Caco-2 (cell line): ENCODE measurements at places on chromosomes 12 and 14. TPM values are rescaled to one million over a fixed set of nuclear protein-coding genes. Genes with fewer than 3 reads are reported as not detected.

- DNase-seq: no peak
These were observed 22.6 kb downstream of the GALNT9 start for GRCh38 chr12:132306885-132307191.

DNA sequence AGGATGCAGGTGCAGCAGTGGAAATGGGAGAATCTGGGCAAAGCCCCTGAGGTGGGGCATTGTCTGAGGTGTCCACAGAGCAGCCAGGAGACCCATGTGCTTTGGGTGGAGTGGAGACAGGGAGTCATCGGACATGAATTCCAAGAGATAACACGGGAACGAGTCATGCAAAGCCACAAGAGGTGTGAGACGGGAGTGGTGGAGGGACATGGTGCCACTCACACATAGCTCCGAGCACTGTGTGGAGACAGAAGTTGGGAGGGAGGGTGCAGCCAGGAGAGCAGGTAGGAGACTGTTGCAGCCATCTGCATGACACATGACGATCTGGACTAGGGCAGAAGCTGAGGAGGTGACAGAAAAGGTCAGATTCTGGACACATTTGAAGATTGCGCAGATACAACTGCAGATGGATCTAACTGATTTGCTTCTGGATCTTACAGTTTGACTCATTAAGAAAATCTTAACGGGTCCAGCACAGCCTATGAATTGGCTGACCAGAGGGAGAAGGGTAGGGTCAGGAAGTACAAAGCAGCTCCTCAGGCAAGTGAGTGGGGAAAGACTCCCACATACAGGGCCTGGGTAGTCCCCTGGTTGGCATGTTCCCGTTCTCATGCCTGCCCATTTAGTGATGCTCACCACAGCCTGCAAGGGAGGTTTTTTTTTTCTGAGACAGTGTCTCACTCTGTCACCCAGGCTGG, 379.8 kb downstream of the FUT8 start:
- DNase-seq: no peak

DNA sequence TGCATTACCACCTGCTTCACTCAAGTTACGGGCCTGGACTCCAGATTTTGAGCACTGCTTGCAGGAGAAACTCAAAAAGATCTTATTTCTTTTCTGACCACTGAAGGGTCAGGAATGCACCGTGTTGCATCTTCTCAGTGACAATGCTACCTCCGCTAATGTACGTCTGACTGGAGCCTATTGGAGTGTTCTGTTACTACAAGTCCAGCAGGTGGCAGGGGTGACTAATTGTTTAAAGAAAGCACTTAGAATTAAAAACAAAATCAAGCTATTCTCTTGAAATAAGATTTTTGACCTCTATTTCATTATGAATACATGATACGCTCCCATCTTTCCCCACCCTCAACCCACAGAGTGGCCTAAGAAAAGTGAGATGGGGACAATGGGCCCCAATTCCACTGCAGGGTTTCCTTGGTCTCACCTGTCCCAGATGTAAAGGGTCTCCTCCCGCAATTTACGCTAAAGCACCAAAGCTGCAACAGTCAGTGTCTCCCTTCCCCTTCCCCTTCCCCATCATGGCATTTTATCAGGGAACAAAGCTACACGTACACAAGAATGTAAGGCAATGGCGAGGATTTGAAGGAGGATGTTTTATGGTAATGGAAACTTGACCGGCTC, 2.2 kb downstream of the TBPL2 start:
- peak; percentile 49 for DNase-seq

DNA sequence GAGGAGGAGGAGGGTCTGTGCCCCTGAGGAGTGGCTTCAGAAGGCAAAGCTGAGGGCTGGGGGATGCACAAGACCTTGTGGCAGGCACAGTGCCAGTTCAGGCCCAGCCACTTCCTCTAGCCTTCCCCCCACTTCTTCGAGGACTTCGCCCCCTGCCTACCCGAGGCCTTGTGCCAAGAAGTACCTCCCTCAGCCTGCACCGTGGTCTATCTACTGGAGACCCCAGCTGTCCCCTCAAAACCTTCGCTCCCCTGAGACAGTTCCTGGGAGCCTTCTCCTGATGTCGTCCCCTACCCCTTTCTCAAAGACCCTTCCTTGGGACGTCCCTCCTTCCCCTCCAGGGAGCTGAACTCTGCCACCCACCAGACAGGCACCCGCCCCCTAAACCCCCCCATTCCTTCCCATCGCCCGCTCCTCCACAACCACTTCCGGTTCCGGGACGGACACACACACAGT, 604 bp downstream of the ZNF384 start:
- DNase-seq: no peak

- no peak for DNase-seq
These were observed 107.1 kb upstream of the DIO3 start for GRCh38 chr14:101454229-101454628.

GRCh38 chr12:132597333-132598316, 12.8 kb downstream of the LRCOL1 start:
- DNase-seq: peak; percentile 70

Gene GLIPR1L1
- not detected in 2 replicates for total RNA-seq

Gene SPTSSA
- 28.1 and 30.0 TPM in 2 replicates for total RNA-seq

Gene MGP
- not detected in 2 replicates for total RNA-seq

Gene PTPN6
- total RNA-seq: 43.9 and 54.8 TPM in 2 replicates

Gene IQSEC3
- 0.19 and 0.59 TPM in 2 replicates for total RNA-seq
